ENCODE measurements at places on chromosomes 6 and 20. TPM values are rescaled to one million over a fixed set of nuclear protein-coding genes. Genes with fewer than 3 reads are reported as not detected.

- DNase-seq = peak; percentile 89
These were observed 29.9 kb upstream of the PLCB4 start for GRCh38 chr20:9038791-9039535.

DNA sequence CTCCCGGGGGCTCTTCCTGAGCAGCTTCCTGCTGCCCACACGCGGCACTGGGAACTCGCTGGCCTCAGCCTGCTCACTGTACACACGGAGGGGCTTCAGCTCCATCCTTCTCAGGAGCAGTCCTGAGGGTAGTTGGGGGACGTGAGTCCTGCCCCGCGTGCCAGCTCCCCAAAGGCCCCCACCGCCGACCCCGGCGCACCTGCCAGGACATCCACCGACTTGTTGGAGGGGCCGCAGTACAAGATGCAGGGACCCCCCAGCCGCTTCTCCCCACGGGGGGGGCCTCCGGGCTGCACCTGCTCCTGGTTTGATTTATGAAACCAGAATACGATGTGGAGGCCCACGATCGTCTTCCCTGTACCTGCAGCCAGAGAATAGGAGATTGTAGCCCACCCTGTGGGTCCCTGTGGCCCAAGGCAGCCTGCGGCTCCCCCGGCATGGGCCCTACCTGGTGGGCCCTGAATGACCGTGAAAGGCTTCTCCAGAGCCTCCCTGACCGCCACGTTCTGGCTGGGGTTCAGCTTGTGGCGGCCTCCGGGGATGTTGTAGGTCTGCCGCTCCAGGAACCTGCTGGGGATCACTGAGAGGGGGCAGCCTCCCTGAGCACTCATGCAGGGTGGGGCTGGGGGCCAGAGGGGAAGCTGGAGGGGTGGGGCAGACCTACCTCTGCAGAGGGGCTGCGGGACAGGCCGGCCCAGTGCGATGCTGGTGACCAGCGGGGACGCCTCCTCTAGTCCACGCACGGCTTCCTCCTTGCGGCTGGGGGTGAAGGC is 7.9 kb downstream of the FNDC11 start:
- no peak for DNase-seq

DNA sequence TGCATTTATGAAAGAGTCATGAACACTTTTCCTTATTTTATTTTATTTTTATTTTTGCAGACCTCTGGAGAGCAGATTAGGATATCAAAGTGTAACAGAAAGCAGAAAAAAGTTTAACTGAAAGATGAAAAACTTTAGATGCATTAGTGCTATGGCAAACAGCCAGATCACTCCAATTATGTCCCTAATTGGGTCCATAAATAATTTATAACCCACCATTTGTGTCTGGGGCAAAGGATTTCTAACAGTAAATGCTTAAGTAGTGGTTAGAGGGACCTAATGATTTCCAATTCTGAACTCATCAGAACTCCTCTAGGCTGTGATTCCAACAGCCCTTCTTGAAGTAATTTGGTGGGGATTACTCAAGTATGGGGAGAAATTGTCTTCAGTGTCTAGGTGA is 93.7 kb upstream of the PROKR2 start:
- DNase-seq = no peak

- no peak for DNase-seq
These were observed 13.3 kb upstream of the MYT1 start for GRCh38 chr20:64150756-64151632.

Gene C20orf204
- 0.39 TPM for total RNA-seq

- no peak for DNase-seq
These were observed 57.6 kb upstream of the REV3L start for GRCh38 chr6:111540681-111541025.

- DNase-seq = no peak
These were observed 20.3 kb downstream of the SNTA1 start for GRCh38 chr20:33423141-33423834.

GRCh38 chr6:129790785-129791184 is 70.3 kb downstream of the TMEM244 start:
- DNase-seq = no peak

GRCh38 chr6:36368421-36368820 is 19.0 kb downstream of the ETV7 start:
- no peak for DNase-seq

DNA sequence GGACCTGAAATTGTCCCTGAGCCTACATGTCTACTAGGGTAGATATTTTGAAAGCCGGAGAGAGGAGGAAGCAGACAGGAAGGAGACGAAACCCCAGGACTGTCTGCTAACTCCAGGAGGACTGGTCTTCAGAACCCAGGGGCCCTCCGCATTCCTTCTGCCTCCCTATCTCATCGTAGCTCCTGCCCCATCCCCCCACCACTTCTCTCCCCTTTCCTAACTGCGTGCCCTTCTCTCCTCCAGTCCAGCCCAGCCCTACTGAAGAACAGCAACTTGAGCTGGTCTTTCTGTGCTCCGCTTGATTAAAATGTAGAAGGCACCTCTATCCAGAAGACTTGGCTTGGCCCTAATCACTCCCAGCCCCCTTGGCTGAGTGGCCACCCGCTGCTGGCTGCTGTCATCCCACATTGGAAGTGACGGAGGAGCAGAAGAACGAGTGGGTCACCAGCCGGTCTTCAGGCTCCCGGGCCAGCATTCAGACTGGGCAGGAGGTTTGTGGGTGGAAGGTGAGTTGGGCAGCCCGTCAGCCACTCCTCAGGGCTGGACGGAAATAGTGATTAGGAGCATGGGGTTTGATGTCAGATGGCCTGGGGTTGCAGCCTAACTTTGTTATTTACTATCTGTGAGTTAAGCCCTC is 28.8 kb upstream of the ANGPT4 start:
- no peak for DNase-seq

Gene HELZ2
- total RNA-seq = 19.8 TPM

GRCh38 chr6:18598551-18599264 is 211.6 kb downstream of the RNF144B start:
- DNase-seq = peak; percentile 32

- DNase-seq = no peak
These were observed 212.2 kb downstream of the TBC1D7 start for GRCh38 chr6:13116155-13116554.

DNA sequence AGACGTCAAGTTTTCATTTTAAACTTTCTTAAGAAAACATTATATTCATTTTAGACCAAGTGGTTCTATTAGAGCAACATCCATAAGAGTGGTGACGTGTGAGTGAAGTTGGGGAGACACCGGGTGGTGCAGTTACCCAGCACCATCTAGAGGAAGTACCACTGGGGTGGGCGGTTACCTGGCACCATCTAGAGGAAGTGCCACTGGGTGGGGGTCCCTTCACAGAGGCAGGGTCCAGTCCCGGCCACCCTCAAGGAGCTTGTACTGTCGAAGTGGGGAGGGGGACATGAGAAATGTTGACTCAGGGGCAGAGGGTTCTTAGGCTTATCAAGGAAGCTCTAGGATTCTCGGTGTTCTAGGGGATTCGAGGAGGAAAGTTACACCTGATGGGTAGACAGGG is 26.2 kb downstream of the PHACTR3 start:
- DNase-seq = no peak

Gene ADGRF5
- total RNA-seq = 24.4 TPM

- no peak for DNase-seq
These were observed 22.5 kb downstream of the SULF2 start for GRCh38 chr20:47762699-47763268.

- DNase-seq = no peak
These were observed 159.8 kb upstream of the GGTLC1 start for GRCh38 chr20:24148372-24148771.

Gene ENPP3
- total RNA-seq = 2.0 TPM

DNA sequence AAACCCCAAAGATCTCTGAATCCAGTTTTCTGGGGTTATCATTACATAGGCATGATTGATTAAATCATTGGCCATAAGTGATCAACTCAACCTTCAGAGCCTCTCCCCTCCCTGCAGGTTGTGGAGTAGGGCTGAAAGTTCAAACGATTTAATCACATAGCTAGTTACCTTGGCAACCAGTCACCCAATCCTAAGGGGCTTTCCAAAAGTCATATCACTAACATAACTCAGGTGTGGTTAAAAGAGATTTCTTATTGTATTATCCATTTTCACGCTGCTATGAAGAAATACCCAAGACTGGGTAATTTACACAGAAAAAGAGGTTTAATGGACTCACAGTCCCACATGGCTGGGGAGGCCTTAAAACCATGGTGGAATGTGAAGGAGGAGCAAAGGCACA is 935.1 kb upstream of the SLC35B3 start:
- DNase-seq = no peak

DNA sequence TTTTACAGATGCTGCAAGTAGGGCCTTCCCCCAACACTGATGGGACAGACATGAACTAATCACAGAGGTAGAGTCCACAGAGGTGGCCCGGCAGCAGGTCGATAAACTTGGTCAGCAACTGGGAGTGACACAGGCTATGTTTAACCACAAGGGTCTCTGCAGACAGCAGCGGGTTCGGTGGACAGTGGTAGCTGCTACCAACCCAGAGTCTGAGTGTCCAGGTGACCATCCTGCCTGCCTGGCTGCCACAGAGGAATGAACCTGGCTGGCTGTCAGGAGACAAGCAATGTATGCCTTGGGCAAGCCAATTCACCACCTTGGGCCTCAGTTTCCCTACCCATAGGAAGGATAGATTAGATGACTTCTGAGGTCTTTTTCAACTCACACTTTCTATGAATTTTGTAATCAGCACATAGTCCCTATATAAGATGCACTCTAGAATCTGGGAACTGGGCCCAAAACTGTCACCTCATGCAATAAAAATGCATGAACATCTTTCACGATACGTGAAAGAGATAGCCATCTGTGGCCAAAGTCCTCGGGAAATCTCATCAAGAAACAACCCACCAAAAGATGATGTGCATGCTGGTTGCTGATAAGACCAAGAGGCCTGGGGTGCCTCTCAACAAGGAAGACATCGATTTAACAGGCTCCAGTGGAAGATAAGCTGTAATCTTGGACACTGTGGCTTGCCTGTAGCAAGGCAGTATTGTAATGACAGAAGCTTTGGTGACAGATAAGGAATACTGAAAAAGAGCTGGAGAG is 30.5 kb downstream of the MDGA1 start:
- no peak for DNase-seq

DNA sequence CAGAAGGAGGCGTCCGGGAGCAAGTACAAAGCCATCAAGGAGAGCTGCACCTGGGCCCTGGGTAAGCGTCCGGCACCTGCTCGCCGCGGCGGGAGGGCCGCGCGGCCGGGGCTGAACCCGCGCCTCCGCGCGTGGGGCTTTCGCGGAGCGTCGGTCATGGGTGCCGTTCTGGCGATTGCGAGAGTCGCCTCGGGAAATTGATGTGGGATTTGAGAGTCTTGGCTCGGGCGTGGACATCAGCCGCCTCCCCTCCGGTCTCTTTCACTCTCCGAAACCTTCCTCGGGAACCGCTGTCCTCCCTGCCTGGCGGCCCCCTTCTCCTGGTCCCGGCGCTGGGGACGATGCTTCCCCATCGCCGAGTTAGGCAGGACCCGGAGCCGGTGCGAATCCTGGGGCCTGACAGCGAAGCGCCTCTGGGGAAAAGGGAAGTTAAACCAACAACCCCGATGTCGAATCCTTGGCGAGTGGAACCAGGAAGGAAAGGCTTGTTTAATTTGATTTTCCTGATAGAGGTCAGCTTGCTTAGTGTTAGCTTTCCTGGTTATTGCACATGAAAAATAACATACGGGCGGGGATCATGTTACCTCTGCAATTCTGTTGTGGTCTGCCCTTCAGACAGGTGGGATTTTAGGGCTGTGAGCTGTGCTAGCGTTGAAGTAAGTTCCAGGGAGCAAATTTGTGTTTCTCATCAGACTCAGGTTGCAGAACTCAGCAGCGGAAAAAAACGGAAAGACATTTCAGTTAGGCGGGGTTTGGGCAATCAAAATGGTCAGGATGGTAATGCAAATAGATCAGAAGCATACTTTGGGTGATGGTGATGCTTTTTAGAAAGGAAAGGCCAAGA is 594 bp downstream of the ARFGEF3 start:
- no peak for DNase-seq

- DNase-seq = peak; percentile 16
These were observed 36.3 kb upstream of the SIRT5 start for GRCh38 chr6:13538084-13538483.

DNA sequence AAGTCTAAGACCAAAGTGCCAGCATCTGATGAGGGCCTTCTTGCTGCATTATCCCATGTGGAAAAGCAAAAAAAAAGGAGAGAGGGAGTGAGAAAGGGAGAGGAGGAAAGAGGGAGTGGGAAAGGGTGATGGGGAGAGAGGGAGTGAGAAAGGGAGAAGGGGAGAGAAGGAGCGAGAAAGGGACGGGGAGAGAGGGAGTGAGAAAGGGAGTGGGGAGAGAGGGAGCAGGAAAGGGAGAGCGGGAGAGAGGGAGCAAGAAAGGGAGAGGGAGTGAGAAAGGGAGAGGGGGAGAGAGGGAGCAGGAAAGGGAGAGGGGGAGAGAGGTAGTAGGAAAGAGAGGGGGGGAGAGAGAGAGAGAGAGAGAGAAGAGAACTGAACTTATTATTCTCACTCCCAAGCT is 241.1 kb upstream of the RIMS1 start:
- no peak for DNase-seq

Gene FAM83C
- 7.7 TPM for total RNA-seq

DNA sequence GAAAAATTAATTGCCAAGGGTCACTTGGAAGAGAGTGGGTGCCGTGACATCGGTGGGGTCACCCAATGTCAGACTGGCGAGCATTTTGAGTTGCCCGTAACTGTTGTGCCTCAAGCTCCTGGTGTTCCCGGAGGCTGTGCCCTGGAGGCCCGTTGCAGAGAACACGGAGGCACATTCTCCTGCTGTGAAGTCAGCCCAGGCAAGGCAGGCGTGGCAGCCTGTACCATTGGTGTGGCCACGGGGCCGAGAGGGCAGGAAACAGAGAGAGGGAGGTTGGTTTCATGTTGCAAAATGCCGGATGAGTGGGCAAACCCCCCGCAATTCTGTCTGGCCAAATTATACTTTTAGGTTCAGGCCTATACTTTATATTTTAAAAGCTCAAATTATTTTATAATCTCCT is 81.2 kb downstream of the THBS2 start:
- no peak for DNase-seq
